ENCODE measurements at places on chromosomes 16 and 17.

DNA sequence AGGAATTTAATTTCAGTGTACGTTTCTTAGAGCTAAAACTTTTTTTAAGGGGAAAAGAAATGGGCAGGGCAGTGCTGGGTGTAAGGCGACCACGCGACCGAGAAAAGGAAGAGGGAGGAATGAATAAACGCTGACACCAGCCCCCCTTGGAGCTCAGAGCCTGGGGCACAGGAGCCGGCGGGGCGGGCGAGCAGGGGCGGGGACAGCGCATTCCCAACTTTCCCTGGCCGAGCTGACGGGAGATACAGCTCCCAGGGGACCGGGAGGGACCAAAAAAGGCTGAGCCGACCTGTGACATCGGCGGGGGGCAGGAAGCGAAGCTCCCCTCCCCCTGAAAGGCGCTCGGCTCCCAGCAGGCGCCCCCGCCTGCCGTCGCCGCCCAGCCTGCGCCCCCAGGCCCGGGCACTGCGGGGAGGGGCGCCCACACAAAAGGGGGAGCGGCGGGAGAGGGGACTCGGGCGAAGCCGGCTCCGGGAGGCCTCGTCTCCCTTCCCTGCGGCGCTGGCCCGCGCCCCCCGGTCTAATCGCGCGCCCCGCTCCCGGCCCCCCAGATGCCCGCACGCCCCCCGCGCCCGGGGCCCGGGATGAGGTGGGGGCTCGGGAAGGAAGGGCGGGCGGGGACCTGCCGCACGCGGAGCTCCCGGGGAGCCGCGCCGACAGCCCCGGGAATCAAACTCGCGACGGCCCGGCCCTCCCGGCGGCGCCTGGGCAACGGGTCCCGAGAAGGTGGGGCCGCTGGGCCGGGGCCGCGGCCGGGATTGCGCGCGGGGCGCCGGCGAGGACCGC, 622 bp downstream of the CUEDC1 start:
- DNase-seq = no peak

GRCh38 chr17:41559548-41559947, 12.3 kb downstream of the KRT9 start:
- DNase-seq = no peak

DNA sequence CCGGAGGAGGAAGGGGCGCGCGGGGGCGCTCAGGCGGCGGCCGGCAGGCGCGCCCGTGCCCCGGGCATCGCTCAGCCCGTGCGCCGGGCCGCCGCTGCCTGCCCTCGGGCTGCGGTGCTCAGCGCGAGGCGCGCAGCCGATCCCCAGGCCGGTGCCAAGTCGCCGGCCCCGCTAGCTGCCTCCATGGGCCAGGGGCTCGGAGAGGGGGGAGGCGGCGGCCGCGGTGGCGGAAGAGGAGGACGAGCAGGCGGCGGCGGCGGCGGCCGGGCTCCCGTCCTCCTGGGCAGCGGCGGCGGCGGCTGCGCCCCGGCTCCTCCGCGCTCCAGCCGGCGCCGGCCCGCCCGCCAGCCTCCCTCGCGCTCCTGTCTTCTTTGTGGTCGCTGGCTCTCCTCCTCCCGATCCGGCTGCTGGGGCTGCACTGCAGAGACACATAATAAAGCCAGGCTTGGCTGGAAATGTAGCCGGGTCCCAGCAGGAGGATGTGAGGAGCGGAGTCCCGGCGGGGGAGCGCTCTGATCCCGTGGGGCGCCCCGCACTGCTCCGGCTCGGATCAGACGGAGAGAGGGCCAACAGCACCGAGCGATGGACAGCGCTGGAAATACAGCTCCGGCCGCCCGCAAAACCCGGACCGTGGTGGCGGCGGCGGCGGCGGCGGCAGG, 889 bp upstream of the ZNF423 start:
- DNase-seq = no peak

DNA sequence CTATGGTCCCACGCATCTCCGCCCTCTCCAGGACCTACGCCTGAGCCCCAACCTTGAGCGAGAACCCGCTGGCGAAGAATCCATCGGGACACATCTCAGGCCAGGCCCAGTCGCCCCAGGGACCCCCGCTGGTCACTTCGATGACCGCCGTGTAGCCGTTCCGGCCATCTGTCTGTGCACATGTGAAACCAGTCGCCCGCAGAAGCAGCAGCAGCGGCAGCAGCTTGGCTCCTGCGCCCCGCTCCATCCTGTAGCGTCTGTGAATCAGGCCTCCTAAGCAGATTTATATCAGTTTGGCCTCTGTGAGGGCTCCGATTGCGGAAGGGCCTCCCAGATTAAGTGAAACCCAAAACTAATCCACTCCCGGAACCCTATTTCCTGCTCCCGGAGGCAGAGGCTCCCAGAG, at the start of gene VMO1:
TSS of gene VMO1 (minus strand) at position 259 of the 406 bp plus-strand sequence. CDS start at position 247, 12 bp downstream.
- DNase-seq = no peak

DNA sequence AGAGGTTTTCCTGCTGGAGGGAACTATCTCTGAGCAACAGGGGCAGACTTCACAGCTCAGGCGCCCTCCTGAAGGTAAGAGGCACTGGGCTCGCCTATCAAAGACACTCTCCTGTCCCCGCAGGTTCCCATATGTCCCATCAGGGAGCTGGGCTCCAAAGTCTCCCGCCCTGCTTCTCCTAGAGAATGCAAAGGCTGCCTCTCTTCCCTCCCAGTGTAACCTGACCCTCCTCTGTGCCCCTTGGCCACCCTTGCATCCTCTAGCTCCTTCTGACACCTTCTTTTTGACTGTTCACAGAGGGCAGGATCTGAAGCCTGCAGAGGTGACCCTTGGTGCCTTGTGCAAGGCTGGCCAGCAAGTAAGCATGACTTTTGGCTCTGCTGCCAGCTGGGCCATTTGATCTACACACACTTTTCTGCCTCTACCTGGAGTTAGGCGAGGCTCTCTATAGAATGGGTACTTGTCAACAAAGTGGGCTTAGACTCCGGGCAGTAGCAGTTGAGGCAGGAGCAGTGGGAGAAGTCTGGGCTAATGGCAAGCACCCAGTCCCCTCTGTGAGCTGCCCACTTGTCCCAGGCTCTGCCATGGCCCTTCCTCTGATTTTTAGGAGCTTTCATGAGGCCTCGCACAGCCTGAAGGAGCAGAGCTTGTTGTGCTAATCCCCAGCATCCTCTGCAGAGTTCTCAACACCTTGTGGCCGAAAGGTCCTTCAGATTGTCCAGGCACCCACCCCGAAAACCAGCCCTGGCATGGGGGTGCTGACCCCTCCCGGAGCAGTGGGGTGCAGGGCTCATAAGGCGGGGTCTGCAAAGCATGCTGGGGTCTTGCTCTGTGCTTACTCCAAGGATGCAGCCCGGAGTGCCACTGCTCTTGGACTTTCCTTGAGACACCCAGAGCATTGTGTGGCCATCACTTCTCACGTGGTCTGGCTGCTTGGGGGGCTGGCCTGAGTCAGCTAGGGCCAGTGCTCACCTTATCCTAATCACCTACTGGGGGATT, 122.9 kb downstream of the METRNL start:
- no peak for DNase-seq

GRCh38 chr17:34981538-34982241, 1.4 kb downstream of the LIG3 start:
- no peak for DNase-seq

DNA sequence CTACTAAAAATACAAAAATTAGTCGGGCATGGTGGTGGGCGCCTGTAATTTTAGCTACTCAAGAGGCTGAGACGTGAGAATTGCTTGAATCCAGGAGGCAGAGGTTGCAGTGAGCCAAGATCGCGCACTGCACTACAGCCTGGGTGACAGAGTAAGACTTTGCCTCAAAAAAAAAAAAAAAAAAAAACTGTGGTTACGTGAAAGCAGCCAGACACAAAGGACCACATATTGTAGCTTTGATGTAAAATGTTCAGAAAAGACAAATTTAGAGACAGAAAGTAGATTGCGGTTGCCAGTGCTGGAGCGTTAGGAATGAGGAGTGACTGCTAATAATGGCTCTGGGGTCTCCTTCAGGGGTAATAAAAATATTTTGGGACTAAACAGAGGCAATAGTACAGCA, 4.0 kb upstream of the MEAK7 start:
- no peak for DNase-seq

DNA sequence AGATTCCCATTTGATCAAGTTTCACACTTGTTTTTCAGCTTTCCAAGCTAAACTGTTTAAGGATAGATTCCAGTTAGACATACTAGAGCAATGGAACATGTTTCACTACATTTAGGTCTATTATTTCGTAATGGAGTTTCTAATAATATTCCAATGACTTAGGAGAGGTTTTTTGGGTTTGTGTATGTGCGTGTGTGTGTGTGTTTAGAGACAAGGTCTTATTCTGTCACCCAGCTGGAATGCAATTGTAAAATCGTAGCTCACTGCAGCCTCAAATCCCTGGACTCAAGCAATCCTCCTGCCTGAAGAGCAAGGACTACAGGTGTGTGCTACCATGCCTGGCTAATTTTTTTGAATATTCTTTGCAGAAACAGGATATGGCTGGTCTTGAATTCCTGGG, 426.3 kb downstream of the ZFHX3 start:
- DNase-seq = no peak

DNA sequence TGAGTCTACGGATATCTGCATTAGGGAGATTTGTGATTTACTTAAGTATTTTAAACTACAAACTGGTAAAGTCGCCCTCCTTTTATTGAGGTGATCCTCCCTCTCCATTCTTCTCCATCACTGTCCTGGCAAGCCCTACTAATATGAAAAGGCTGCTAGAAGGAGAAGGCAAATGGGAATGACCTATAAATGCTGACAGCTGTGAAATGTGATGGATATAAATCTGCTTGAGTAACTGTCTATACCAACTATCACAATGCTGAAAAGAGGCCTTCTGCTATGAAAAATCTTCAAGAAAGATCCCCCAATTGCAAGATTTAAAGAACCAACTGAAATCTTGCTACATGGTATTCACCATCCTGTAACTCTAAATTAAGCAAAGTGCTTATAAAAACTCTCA, 15.5 kb downstream of the DNAJC7 start:
- DNase-seq = no peak

DNA sequence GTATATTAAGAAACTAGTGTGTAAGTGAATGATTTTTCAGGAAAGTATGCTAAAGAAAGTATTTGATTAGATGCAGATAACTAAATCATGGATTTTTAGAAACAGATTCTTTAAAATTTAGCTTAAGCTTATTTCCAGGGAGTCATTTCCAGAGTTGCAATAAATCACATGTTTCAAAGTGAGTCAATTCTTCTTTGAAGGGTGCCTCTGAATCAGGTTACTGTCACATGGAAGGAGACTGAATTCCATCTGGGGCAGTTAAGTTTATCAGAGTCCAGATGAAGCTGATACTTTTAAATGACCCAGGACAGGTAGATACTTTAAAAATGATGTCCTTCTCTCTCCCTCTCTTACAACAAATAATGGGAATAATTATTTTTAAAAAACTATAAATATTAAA, 5.0 kb downstream of the MFSD11 start:
- no peak for DNase-seq

All from NCI-H1048 (cell line).